Cardiac fibroblast (primary cell): ENCODE measurements at places on chromosomes 3 and 15.
A peak's percentile ranks its signal among the peaks of the same experiment; 100 is the strongest.

GRCh38 chr3:170420307-170420821 is 1.7 kb downstream of the CLDN11 start:
- peak; percentile 50 for DNase-seq

DNA sequence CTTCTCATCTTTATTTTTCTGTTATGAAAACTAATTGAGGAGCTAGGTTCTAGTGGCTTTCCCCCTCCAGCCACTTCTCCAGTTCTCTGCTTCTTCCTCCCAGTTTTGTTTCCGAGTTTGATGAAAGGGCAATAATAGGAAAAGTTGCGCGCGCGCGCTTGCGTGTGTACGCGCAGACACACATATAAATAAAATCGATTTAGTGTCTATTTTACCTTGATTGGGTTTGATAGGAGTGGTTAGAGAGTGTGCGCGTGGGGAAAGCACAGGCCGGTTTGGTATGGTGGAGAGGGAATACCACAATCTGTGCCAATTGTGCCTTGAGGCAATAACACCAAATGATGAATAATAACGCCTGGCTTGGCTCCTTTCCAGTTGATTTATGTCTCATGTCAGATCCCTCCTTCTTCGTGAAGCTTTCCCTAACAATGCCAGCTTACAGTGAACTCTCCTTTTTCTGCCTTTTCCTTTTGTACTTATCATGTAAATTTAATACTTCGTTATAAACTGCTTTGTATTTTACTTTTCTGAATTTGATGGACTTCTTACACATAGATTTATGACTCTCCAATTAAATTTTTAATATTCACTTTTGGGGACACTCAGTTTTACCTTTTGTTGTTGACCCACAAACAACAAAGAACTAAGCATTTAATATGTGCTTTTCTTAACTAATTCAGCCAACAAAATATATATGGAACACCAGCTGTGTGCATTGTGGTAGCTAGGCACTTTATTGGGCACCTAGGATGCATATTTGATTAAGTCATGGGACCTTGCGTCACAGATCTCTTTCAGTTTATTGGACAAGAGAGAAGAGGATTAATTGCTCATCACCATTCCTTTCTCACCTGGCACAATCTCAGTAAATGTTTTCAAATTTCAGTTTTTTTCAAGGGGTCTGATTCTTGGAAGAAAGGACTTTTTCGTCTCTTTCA is 1.7 kb downstream of the TIPARP start:
- DNase-seq, result peak; percentile 98

GRCh38 chr15:42504631-42505030 is 9.2 kb downstream of the SNAP23 start:
- DNase-seq, result no peak

GRCh38 chr3:58867621-58868020 is 182.2 kb downstream of the CFAP20DC start:
- no peak for DNase-seq

DNA sequence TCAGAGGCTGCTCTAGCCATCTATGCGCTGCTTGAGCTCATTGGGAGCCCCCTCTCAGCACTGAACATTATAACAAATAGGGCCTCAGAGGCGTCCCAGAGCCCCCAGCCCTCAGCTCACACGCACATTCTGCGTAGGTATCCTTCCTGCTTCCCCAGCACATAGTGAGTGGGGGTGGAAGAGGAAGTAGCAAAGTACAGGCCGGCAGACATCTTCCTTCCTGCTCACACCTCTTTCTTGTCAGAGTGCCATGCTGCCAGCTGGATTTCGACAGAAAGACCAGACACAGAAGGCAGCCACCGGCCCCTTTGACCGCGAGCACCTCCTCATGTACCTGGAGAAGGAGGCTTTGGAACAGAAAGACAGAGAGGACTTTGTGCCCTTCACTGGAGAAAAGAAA is 16.6 kb downstream of the TMOD2 start:
- DNase-seq, result no peak
